ENCODE measurements at places on chromosomes 13 and 19.

DNA sequence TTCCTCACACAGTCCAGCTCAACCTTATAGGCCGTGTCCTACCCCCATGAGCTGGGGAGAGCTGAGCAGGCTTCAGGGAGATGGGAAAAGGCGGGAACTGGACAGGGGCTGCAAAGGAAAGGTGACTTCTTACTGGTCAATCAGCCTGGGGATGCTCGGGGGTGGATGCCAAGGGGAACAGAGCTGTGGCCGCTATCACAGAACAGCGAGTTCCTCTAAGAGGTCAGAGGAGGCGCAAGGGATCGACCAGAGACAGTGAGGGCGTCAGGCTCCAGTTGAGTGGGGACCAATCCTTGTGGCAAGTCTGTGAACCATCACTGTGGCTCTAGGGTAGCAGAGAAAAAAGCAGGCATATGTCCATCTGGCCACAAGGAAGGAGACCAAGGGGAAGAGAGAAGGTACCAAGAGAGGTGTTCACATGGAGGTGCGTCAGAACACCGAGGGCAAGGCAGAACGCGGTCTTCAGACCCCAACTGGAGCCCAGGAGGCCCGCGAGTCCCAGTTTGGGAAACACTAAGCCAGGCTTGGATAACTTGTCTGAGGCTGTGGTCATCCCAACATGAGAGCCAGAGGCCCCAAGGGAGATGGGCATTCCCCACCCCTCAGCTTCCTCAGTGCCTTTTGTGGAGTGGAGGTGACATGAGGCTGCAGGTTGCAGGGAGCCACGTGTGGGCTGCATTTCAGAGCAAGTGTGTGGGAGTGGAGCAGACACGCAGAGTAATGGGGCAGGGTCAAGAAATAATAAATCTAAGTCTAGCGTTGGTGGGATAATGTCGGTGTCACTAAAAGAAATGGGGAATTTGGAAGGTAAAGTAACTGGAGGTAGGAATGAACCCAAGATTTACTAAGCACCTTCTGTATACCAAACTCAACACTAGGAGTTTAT lies 3.9 kb downstream of the F10 start:
- no peak for DNase-seq

GRCh38 chr13:24650161-24650560 lies 30.0 kb upstream of the ATP12A start:
- no peak for DNase-seq

- DNase-seq = no peak
Measured at GRCh38 chr13:50094615-50095293, 79.5 kb downstream of the KCNRG start.

GRCh38 chr13:70183041-70183440 lies 74.8 kb upstream of the KLHL1 start:
- DNase-seq = no peak

DNA sequence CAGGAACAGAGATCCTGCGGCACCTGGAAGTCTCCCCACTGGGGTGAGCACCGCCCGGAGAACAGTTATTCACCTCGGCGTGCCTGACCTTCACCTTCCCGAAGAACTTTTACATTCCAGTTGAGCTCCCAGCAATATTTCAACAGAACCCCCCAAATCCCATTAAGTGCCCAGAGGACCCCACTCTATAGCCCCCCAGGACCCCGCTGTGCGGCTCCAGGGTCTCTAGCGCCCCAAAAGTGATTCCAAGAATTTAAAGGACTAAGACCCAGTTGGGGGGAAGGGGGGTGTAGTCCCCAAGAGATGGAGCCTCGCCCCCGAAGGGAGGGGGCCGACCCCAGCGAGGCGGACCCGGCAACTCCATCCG lies 480 bp downstream of the GPR108 start:
- no peak for DNase-seq
